ENCODE measurements at places on chromosomes 11 and 22.

DNA sequence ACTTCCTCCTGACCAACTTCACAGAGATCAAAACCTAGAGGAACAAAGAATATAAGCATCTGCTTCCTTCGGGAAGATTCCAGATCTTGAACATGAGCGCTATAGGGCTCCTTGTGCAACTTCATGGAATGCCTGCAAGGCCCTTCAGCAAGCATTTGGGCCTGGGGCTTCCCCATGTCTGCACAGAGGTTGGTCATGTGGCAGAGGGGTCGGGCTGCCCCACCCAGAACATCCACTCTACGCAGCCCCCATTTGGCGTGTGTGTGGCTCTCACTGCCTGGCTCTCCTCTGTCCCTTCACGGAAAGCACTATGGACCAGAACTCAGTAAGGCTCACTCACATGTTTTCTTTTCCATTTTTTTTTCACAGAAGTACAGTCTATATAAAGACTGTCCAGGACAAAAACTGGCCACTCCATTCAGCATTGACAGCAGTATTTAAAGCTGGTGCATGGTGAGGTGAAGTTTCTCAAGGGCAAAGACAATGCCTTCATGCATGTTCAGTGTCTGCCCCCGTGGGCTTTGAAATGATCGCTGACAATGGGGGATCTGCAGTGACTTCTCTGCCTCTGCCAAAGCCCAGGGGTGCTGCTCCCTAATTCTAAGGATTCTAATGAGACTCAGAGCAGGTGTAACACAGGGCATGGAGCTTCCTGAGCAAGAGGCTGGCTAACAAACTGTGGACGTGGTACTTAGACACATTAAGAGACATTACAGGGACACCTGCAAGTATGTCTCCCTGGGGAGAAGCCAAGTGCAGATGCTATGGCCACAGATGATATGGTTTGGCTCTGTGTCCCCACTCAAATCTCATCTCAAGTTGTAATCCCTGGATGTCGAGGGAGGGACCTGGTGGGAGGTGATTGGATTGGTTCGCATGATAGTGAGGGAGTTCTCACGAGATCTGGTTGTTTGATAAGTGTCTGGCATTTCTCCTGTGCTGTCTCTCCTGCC, 66.5 kb upstream of the PITPNB start:
- DNase-seq, result peak; percentile 3

DNA sequence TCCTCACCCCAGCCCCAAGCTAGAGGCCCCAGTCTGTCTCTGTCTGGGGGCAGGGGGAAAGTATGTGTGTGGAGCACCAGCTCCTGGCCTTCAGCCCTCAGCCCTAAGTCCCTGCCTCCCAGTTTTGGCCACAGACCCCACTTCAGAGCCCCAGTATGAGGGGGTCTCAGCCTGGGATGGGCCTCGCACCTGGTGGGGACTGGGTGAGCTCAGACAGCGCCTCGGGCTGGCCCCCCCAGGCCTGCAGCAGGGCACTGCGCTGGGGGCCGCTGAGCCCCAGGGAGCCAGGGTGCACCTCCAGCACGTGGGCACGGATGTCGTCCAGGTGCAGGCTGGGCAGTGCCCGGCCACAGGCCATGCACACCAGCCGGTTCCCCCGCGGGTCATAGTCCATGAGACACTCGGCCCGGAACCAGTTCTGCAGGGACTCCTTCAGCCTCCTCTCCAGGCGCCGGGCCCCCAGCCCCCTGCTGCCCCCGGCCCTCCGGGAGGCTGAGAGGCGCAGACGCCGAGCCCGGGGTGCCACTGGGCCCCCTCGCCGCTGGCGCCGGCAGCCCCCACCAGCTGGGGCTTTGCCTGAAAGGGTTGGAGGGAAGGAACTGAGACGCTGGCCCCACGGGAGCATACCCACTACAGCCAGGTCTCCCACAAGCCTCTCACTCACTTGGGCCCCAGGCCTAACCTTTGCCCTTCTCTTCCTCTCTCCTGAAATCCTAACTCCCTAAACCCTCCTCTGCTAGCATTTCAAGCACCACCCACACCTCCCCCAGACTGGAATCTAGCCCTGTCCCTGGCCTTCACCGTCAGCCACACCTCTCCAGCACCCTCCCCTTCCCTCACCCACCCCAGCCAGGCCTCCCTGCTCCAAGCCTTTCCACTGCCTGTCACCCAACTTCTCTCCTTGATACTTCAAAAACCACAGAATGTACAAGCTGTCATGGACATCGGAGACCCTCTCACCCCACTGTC, 3.6 kb downstream of the ZFTA start:
- DNase-seq, result no peak

GRCh38 chr11:33897761-33898375, 6.0 kb upstream of the LMO2 start:
- no peak for DNase-seq

DNA sequence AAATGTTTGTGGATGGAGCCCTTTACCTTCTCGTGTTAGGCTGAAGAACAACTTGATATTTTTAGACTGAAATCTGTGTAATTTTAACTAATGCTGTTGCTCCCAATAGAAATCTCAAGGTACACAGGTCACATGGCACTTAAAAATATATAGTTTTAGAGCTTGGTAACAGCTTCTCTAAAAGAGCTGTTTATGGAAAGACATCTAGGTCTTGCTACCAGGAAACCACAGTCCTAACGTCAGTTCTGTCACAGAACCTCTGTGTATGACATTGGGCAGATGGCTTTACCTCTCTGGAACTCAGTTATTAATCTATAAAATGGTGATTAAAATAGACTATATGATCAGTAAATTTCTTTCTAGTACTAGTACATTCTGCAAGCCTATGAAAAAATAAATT, 35.4 kb downstream of the PAK1 start:
- no peak for DNase-seq

DNA sequence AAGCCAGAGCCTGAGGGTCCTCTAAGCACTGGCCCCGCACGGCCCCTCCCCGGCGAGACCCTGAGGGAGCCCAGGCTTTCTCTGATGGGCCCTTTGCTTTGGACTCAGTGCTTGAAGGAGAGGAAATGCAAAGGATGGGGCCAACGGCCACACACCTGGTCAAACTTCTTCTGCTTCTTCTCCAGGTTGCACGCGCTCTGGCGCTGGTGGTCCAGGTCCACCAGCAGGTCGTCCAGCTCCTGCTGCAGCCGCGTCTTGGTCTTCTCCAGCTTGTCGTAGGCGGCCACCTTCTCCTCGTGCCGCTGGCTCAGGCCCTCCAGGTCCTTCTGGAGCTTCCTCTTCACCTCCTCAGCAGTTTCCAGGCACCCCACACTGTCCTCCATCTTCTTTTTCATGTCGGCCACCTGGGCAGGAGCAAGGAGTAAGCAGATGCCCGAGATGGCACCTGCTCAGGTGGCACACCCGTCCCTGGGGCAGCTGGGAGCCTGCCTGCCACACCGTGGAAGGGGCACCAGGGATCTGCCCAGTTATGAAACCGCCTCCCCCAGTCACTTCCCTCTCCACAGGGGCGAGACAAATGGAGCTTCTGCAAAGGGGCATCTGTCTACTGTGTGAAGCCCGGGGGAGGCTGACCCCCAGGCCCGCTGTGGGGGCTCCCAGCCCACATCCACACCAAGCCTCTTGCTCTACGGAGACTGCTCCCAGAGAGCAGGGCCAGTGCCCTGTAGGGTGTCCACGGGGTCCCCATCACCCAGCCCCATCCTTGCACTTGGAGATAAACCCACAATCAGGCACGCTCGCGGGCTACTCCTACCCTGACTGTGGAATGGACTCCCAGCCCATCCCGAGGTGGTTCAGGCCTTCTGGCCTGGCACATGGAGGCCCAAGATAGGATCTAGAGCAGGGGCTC, 39.2 kb downstream of the APOL1 start:
- peak; percentile 65 for DNase-seq

- DNase-seq, result no peak
These were observed 16.4 kb upstream of the CSRP3 start for GRCh38 chr11:19218216-19218615.

DNA sequence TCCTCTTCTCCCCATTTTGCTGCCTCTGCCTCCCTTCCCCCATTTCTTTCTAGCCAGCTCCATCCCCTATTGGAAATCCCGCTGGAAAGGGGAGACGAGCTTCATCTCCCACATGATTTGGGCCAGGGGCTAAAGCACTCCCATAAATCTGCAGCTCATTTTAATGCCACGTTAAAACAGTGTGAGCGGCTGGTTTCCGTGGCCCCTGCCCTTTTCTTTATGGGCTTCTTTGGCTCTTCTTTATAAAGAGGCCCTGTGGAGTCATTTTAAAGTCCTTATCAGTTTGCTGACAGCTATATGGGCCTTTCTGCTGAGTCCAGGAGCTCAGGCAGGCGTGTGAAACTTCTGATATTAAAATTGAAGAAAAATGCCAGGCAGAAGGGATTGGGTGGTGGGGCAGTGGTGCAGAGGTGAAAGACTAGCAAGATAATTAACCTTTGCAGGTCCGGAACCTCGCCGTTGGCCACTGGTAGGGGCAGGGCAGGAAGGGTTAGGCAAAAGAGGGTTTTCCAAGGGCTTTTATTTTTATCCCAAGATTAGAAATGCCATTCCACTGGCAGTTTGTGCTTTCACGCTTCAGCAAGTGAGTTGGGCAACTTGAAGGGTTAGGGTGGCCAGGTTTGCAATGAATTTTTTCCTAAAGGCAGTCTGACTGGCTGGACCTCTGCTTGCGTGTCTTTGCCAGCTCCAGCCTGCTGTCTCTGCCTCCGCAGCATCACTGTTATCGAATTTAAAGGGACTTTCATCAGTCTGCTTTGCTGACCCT, 44.3 kb downstream of the EXT2 start:
- no peak for DNase-seq

- DNase-seq, result no peak
These were observed 30.1 kb upstream of the KCNJ11 start for GRCh38 chr11:17418444-17419081.

- no peak for DNase-seq
These were observed 99.4 kb upstream of the ZC3H12C start for GRCh38 chr11:109993786-109994185.

DNA sequence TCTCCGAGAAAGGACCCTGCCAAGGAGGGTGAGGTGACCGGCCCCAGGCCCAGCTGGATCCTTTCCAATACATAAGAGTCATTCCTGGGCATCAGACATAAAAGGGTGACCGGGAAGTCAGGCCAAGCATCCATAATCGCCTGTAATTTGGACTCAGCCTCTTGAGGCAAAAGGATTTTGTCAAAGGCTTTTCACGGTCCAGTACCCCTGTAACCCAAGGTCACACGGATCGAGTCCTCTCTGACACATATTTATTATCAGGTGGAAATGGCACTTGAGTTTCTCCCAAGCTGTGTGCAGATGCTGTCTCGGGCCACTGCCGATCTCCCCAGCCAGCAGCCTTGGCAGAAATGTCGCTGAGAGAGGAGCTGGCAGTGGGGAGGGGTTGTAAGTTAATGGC, 556.5 kb downstream of the MN1 start:
- DNase-seq, result no peak

DNA sequence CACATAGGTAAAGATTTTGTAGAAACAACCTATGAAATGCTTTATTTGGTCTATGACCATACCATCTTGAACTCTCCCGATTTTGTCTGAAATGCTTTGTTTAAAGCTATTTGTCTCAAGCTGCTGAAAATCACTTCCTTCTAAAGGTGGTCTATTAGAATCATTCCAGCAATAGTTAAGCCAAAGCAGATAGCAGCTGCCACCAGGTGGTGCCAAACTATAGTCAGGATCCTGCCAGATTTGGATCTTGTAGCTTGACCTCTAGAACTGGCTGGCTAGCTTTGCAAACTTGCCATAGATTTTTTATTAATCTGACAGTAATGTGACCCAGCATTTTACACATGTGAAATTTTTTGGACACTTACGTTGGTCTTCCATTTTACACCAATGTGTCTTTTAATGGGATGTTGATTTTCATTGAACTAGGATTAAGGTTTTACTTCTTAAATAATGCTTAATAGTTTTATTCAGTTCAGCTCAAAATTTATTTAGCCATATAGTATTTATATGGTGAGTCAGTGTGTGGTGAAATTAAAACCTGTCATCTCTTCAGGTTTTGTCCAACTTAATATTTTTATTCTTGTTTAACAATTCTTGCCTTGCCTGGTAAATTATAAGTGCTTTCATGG, 19.7 kb downstream of the CTR9 start:
- DNase-seq, result no peak

DNA sequence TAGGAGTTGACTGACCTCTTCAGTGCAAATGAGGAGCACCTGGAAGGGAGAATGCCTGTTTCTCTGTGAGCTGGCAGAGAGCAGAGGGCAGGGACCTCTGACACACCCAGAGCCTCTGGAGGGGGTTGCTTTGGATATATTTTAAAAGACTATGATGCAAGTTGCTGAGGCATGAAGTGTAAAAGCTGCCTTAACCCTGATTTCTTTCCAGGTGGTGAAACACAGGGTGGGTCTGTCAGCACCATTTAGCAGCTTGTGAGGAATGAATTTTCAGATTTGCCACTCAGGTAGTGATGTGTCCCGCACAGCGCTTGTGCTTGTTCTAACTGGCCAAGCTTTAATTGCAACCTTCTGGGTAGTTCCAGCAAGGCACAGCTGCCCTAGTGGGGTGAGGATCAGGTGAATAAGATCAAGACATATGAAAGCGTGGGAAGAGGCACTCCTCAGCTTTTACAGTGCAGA, 90.2 kb downstream of the SWAP70 start:
- DNase-seq, result no peak

GRCh38 chr11:65446446-65447277, 24.1 kb downstream of the NEAT1 start:
- DNase-seq, result no peak

DNA sequence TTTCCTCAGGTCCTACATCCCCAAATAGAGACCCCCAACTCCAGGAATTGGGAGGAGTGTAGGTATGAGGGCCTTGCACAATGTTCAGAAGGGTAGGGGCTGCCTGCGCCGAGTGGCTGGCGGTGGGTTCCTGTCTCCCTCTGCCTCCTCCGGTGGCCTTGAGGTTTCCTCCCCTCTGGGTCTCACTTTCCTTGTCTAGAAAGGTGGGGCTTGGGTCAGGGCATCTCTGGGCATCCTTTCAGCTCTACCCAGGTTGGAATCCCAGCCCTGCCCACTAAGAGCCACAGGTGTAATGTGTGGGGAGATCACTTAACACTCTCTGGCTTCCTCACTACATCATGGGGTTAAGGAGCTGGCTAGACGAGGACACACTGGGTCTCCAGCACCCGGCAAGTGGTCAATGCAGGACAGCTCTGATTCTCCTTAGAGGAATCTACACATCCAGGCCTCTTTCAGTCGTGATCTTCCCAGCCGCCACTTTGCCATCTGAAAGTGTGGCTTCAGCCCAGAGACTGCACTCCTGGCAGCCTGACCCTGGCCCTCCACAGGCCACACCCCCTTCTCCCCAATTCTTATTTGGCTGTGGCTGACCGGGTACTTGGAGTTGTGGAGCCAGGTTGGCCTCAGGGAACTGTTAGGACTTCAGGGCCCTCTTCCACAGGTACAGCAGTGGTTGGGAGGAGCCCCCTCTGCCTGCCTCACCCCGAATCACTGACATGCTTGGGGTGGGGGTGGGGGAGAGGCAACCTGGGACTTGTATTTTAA, 22.1 kb downstream of the PRDM11 start:
- no peak for DNase-seq

GRCh38 chr11:88404932-88405710, 67.6 kb upstream of the CTSC start:
- no peak for DNase-seq
